H1 (cell line): ENCODE measurements at places on chromosomes 3 and 15. TPM values are rescaled to one million over a fixed set of nuclear protein-coding genes. Genes with fewer than 3 reads are reported as not detected.
A peak's percentile ranks its signal among the peaks of the same experiment; 100 is the strongest.

DNA sequence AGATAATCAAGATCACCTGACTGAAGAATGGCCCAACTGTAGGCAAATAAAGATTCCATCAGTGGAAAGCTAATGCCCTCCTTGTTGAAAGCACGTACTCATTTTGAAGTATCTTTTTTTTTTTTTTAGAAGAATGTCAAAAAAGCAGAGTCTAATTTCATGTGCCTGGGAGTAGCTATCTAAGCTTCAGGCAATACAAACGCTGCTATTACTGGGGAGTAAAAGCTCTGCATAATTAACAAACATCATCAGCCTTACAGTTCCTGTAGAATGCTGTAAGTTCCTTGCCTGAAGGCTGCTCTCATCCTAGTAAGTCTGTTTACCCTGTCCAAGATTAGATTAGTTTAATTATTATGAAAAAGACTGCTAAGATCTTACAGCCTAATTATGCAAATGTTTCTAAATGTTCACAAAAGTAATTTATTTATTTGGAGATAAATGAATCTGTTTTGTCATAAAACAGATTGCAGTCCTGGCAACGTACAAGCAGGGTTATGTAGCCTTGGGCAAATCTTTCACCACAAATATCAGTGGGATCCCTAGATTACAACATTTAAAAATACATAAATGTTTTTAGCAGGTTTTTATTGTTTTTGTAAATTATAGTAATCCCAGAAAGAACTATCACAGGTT lies 451.3 kb upstream of the AGTR1 start:
- DNase-seq: no peak

DNA sequence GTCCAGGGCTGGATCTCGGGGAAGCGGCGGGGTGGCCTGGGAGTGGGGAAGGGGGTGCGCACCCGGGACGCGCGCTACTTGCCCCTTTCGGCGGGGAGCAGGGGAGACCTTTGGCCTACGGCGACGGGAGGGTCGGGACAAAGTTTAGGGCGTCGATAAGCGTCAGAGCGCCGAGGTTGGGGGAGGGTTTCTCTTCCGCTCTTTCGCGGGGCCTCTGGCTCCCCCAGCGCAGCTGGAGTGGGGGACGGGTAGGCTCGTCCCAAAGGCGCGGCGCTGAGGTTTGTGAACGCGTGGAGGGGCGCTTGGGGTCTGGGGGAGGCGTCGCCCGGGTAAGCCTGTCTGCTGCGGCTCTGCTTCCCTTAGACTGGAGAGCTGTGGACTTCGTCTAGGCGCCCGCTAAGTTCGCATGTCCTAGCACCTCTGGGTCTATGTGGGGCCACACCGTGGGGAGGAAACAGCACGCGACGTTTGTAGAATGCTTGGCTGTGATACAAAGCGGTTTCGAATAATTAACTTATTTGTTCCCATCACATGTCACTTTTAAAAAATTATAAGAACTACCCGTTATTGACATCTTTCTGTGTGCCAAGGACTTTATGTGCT lies 527 bp downstream of the B2M start:
- no peak for DNase-seq

DNA sequence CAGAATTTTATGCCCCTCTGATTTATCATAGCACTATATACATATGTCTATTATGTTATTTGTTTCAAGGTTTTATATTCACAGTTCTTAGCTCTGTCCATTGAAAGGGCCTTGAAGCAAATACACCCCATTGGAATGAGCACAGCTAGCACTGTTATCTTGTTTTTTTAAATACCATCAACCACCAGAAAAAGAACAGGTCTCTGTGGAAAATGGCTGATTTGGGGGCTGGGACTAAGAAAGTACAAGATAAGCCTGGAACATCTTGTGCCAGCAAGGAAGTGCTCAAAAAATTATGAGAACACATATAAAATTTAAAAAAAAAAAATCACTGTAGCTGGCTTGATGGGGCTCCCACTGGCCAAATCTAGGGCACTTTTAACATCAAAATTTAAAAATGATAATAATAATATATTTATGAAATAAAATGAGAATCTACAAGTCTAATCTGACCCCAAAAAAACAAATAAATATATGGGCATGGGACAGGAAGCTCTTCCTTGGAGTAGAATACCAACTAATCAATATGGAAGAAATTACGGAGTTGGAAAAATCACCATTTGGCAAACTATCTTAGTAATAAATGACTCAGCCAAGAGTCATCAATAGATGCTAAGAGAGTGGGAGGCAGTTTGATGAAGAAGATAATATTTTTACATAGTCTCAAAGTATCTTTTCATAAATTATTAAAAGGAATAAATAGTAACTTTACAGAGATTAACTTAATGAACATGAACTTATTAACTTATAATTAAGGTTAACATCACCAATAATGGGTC lies 20.5 kb downstream of the IFT80 start:
- no peak for DNase-seq

DNA sequence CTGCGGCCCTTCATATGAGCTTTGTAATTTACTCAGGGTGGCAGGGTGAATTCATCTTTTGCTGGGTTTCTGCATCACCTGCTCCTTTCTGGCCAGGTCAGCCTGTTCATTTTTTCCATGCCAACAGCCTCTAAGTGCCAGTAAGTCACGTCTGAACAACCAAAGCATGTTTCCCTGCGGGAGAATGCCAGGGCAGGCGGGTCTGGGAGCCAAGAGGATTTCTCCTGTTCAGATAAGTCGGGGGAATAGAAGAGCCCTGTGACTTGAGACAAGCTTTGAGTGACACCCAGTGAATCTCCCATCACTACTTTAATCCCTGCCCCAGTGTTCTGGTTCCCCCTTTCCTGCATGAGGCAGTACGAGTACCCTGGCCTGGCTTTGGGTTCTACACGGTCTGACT lies 153.1 kb downstream of the PGPEP1L start:
- no peak for DNase-seq

DNA sequence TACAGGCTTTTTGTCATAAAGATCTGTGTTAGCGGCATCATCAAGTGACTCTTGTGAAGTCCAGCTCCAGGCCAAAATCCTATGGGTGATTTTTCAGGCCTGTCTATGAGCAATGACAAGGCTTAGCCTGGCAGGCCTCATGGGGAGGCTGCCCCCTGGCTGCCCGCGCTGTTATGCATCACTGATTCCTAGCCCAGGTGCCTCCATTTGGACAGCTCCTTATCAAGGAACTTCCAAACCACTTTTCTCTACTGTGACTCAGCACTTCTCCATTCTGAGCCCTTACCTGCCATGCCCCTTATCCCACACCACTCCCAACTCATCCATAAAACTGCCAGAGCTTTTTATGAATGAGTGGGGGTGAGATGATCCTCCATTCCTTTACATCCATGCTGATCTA lies 91.5 kb upstream of the C3orf80 start:
- peak; percentile 19 for DNase-seq

DNA sequence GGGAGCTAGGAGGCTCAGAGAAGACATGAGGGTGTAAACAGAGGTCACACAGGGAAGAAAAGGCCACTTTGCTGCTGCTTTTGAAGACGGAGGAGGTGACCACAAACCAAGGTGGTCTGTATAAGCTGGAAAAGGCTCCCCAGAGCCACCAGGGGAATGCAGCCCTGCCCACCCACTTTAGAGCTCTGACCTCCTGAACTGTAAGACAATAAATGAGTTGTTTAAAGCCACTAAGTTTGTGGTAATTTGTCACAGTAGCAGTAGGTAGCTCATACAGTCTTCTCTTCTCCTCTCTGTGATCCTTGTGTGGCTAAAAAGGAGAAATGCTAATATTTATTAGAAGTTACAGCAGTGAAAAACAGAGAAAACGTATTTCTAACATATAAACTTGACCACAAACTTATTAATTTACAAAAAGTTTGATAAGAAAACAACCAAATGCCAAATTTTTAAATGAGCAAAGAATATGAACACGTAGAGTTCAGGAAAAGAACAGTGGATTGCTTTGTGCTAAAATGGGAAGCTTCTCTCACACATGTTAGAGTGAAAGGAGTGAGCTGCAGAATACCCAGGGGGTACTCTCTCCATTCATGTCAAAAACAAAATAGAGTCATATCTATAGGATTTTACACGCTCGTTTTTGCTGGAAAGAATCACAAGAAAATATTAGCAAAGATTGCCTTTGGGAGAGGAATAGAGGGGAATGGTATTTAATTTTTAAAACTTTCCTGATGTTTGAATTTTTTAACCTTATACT lies 71.0 kb downstream of the NOX5 start:
- no peak for DNase-seq

DNA sequence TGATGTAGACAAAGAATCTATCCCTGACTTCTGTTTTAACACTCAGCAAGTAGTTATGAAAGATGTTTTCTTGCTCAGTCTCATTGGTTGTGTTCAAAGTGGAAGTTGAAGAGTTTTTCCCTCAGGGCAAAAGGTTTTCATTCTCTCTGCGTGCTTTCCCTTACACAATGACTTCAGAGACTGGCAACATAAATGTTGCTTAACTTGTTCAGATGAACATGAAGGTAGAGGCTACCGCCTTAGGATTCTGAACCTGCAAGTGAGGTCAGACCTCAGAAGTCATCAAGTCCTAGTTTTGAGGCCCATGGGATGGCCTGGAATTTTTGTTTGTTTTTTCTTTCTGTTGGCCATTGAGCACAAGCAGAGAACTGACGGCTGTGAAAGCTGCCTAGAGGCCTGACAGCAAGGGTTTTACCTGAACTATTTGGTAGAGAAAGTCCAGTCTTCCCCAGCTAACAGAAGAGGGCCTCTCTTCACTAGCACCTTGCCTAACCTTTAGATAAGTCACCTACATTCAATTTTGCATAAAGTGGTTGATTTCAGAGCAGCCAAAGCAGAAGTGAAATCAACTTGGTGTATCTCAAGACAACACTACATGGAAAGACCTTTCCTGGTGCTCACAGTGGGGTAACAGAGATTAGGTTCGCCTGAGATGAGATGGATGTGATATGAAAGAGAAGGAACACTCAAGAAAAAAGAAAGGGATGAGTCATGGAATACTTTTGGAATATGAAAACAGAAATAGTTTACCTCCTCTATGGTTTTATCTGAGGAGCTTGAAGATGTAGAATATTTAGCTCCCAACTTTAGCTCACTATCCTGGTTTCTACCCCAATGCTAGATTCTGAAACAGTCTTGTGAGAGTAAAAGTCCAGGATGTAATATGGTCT lies 53.6 kb upstream of the AP4E1 start:
- no peak for DNase-seq

DNA sequence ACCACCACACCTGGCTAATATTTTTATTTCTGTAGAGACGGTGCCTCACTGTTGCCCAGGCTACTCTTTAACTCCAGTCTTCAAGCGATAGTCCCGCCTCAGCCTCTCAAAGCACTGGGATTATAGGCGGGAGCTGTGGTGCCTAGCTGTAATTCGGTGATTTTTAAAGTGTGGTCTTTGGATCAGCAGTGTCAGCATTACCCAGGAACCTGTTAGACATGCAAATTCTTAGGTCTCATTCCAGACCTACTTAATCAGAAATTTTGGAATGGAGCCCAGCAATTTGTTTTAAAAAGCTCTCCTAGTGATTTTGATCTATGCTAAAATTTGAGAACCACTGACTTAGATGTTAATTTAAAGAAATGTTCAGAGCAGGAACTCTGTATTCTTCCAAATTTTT lies 51.9 kb downstream of the GOLM2 start:
- no peak for DNase-seq

DNA sequence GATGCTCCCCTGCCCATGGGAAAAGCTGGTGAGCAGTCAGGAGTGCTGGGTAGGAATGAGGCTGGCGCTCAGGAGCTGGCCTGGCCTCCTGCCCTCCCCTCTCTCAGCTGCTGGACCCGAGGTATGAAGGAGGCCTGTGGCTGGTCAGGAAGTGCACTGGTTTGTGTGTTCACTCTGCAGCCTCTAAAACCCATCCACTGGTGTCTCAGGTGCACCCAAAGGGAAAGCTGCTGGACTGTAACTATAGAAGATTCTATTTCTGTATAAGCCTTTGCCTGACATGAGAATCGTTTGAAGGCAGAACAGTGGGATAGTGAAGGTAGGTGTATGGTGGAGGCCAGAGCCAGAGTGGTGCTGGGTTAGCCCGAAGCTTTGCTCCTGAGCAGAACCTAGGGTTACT lies 5.7 kb upstream of the CPNE9 start:
- no peak for DNase-seq

DNA sequence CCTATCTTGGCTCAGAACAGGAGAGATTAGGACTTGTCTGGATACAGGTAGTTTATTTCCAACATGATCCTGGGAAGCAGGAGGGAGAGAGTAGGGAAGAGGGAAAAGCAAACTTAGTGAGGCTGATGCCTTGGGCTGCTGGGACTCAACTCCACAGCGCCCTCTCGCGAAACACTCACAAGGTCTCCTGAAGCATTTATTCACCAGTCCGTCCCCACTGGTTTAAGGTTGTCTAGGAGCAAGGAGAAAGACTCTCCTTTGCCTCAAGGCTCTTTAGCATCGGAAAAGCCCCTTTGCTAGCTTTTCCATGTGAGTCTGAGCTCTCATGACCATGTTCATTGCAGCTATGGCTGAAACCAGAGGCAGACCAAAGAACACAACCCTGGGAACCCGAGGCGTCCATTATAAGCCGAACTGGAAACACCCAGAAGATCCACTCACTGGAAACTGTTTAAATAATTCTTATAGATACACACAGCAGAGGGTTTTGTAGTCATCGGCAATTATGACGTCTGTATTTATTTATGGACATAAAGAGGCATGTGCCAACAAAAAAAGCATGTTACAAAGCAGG lies 244.5 kb downstream of the CD47 start:
- DNase-seq: peak; percentile 85

GRCh38 chr15:94234300-94234699 lies 2.9 kb downstream of the MCTP2 start:
- no peak for DNase-seq

GRCh38 chr3:141699897-141700296 lies 38.2 kb upstream of the RNF7 start:
- DNase-seq: no peak

DNA sequence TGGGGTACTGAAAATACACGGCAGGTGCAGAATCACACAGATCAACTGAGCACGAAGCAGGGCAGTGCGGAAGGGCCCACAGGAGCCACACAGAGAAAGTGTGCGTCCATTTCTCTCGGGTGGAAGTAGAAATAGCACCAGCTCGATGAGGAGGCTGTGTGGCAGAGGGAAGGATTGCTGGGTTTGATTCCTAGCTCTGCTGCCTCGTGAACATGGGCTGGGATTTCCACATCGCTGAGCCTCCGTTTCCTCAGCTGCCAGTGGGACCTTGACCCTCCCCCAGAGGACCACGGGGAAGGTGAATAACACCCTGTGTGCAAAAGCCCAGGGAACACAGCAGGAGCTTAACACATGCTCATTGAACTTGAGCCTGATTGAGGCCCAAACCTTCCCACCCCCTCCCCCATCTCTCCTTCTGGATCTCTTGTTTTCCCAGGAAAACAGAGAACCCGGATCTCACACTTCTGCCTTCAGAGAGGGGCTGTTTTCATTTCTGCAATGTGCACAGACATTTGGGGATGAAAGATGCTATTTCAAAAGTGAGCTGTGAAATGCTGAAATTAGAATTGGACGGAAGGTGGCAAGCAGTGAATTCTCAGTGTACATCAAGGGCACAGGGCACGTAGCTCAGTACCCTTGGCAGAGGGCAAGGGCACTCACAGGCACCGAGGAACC lies 38.4 kb downstream of the ABTB1 start:
- no peak for DNase-seq

Gene SLC35G2
- total RNA-seq: 4.7 and 5.2 TPM in 2 replicates

Gene MEIS2
- 0.22 and 0.65 TPM in 2 replicates for total RNA-seq

Gene CPNE9
- total RNA-seq: 4.4 and 4.8 TPM in 2 replicates

Gene B3GALNT1
- 7.2 and 8.1 TPM in 2 replicates for total RNA-seq
